ENCODE measurements at places on chromosomes 4 and X.

DNA sequence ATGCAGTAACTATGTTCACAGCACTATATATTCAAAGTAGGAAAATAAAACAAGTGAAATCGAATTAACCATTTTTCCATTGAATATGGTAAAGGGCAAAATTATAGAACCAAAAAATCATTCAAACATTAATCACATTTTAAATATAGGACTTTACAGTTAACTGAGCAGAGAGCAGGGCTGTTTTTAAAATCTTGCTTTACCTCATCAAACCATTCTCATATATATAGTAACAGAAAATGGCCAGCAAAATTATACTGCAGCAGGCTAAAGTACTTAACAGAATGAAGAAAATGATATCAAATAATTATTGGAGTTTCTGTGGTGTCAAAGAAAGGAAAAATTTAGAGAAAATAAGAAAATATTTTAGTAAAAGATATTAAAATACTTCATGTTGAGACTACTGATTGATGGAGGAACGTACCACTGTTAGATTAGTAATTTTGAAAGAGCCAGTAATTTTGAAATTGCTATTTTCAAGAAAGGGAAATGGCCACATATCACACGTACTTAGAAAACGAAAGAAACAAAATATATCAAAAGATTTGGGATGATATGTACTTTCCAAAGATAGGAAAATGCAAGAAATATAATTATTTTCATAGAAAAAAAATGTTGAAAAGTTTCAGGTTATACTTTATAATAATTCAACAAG, 813.7 kb downstream of the DMD start:
- DNase-seq = no peak

- DNase-seq = peak; percentile 49
These were observed 551.4 kb downstream of the IQCM start for GRCh38 chr4:149264093-149264733.

DNA sequence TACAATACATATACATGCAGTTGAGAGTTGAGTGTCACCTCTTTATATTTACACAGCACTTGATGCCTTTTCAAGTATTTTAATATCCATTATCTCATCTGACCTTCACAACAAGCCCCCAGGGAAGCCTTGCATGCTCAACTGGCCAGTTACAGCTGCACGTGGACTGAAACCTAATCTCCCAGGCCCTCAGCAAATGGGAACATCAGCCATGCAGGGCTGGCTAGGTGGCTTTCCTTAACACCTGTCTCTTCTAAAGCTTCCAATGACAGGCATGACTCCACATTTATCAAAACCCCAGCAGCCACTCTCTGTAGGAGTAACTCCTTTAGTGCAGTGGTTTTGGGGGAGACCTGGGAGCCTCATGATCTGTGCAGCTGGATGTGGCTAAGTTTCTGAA, 56.4 kb downstream of the PHKA2 start:
- no peak for DNase-seq

DNA sequence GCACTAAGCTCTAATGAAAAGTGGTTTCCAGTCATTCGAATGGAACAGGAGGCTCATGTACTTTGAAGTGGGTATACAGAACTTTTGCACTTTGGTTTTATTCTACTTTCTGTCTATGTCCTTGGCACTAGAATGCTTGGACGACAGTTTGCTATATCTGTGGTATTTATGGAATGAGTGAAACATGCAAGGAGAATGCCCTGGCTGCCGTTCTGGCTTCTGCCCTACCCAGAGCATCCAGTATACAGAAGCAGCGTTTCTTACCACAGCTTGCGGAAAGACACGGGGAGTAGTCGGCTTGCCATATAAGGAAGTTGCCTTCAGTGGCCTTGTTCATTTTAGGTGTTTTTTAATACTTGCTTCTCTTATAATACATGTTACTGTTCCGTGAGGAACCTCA, 98.0 kb downstream of the TBL1X start:
- DNase-seq = peak; percentile 86

DNA sequence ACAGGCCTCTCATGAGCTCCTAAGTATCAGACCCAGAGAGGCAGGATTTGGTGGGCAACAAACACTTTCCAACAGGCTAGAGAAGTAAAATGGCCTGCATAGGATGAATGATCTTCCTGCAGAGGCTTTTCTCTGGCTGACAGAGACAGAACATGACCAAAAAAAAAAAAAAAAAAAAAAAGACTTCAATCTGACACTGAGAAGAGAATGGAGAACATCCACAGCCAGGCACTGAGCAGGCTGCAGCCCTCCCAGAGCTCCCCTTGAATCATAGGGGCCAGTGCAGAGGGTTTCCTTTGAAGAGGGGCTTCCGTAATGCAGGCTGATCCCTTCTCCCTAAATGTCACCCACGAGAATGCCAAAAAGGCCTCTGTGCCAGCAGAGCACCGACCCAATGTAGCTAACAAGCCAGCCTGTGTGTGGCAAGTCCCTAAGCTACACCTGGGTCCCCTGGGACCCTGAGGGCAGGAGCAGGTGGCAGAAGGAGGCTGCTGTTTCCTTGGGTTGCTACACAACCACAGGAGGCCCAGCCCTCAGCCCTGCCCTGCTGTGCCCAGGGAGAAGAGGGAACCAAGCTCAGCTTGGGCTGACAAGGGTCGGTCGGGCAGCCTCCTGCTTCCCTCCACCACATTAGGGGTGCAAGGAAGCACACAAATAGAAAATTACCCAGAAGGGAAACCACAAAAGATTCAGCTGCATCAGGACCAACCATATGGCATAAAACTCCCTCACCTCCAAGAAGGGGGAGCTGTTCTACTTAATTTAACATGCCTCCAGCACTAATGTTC, 55.6 kb downstream of the MAP7D2 start:
- no peak for DNase-seq
